ENCODE measurements at places on chromosomes 3 and 15.
A peak's percentile ranks its signal among the peaks of the same experiment; 100 is the strongest.

- peak; percentile 73 for DNase-seq
Observed at GRCh38 chr3:171753665-171754408, 56.4 kb downstream of the PLD1 start.

GRCh38 chr15:58611731-58612676 is 137.5 kb downstream of the ADAM10 start:
- DNase-seq, result no peak

DNA sequence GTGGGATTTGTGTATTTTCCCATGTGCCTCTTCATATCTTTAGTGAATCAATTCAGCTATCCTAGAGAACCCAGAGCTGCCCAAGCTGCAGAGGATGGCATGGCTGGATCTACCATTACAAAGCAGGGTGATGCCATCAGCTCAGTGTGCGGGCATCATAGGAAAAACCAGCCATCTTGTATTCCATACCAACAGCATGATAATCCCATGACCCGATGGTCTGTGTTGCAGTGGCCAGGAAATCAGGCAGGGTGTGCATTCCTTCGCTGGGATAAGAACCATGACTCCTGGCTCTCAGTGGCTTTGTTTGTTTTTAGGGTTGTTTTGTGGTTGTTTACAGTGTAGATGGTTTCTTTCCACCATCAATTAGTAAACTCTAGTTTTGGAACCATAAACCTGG is 36.0 kb downstream of the ARHGAP31 start:
- no peak for DNase-seq

DNA sequence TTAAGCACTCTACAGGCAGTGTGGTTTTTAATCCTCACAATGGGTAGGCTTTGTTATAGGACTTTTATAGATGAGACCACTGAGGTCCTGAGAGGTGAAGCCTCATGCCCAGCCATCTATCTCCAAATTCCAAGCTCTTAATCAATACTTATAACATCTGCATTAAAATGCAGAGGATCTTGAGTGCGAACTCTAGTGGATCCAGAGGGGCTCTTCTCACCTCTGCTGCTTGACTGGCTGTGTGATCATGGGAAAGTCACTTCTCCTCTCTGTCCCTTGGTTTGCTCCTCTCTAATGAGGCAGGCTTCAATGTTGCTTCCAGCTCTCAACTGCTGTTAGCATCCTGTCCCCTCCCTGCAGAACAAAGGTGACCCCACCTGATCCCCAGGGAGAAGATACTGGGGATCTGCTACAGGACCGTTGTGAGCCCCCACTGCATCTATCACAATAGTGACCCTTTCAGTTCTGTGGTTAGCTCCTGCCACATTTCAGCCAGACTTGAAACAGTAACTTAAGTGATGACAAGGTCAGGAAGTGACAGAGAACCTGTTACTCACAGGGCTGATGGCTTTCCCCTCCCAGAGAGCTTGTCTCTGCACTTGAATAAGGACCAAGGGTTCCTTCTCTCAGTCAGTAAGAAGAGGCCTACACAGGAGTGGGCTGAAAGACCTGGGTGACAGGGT is 1.3 kb downstream of the SLC27A2 start:
- DNase-seq, result no peak

DNA sequence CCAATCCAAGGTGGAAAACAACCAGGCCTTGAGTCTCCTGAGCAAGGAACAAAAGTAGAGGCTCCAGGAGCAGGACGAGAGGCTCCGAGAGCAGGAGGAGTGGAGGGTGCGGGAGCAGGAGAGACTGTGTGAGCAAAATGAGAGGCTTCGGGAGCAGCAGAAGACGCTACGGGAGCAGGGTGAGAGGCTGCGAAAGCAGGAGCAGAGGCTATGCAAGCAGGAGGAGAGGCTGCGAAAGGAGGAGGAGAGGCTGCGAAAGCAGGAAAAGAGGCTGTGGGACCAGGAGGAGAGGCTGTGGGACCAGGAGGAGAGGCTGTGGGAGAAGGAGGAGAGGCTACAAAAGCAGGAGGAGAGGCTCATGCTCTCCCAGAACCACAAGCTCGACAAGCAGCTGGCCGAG is 60.3 kb upstream of the UBE2Q2 start:
- DNase-seq, result no peak

DNA sequence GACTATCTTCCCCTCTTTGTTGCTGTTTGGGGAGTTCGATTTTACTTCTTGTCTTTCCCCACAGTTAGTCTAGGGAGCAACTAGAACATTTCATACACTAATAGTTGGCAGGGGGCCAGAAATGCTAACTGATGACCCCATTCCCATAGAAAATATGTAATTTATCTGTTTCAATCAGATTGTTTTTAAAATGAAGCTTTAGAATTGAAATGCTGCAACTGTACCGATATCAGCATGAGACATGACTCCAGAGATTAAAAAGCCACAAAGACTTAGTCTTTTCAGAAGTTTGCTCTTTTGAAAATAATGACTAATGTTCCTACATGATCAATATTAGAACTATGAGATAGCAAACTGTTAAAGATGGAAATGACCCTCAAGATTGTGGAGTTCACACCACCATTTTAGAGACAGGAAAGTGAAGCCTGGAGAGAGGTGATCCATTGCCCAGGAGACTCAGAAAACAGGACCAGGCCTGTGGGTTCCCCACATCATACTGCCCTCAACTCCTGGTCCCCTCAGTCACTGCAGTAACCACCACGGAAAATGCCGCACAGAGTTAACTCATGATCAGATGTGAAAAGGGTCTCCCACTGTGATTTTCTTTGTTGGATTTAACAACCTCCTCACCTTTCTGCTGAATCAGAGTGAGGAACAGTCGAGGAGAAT is 130.3 kb downstream of the CHDH start:
- DNase-seq, result peak; percentile 90

DNA sequence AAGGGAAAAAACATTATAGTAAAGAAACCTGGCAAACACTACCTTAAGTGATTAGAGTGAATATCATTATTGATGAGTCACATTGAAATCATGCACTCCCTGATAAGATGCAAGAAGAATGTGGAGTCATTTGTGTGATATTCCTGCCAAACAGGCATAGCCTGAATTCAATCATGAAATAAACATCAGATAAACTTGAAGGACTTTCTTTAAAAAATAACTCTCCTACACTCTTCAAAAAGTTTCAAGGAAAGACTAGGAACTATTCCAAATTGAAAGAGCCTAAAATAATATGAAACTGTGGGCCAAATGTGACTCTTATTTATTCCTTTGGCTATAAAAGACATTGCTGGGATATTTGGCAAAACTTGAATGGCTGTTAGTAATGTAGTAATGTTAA is 625.7 kb upstream of the LMCD1 start:
- DNase-seq, result no peak

GRCh38 chr15:75065467-75065850 is 42.1 kb downstream of the PPCDC start:
- DNase-seq, result peak; percentile 22

DNA sequence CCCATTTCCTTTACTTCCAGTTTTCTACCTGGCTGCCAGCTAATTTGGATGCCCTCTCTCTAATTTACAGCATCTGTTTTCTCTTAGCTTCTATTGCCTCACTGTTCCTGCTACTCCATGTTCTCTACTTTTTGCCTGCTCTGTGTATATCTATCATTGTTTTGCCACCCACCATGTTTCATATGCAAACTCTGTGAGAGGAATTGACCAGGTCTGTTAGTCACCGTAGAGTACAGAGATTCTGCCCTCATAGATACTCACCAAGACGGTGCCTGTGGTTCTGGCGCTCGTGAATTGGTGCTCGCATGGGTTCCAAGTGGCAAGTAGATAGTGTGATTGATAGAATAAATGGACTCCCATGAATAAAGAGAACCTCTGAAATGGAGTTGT is 288.8 kb downstream of the CNTN6 start:
- DNase-seq, result no peak

DNA sequence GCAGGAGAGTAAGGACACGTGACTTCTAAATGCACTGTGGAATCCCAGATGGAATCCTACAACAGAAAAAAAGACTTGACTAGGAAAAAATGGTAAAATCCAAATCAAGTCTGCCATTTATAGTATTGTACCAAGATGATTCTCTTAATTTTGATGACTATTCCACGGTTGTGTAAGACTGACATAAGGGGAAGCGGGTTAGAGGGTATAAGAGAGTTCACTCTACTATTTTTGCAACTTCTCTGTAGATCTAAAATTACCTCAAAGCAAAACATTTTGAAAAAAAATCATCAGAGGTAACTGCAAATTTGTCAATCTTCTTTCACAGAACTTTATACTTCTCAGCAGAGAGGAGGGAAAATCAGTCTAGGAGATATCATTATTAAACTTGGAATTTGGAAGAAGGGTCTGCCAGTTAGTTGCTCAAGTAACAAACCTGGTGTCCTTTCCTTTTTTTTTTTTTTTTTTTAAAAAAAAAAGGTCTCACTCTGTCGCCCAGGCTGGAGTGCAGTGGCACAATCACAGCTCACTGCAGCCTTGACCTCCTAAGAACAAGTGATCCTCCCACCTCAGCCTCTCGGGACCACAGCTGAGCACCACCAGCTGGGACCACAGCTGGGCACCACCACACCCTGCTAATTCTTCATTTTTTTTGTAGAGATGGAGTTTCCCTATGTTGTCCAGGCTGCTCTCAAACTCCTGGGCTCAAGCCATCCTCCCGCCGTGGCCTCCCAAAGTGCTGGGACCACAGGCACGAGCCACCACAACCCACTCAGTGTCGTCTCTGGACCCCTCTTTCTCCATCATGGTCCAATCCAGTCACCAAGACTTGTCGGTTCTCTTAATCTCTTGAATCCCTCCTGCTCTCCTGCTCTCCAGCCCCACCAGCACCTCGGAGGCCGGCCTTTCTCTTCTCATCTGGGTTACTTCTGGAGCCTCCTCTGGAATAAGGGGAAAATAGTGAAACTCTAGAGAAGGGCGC is 14.9 kb upstream of the HES1 start:
- no peak for DNase-seq

DNA sequence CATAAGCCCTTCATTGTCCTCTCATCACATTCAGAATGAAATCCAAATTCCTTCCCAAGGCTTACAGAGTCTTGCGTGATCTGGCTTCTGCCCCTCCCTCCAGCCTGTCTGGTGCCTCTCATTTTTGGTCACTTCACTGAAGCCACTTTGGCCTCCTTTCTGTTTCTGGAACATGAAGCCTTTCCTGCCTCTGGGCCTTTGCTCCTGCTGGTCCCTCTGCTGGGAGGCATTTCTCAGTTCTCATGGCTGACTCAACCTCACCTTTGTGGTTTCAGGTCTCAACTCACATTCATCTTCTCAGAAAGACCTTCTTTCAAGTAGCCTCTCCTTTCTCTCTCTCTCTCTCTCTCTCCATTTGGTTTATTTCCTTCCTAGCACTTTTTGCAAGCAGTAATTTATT is 43.9 kb upstream of the BHLHE40 start:
- DNase-seq, result no peak

DNA sequence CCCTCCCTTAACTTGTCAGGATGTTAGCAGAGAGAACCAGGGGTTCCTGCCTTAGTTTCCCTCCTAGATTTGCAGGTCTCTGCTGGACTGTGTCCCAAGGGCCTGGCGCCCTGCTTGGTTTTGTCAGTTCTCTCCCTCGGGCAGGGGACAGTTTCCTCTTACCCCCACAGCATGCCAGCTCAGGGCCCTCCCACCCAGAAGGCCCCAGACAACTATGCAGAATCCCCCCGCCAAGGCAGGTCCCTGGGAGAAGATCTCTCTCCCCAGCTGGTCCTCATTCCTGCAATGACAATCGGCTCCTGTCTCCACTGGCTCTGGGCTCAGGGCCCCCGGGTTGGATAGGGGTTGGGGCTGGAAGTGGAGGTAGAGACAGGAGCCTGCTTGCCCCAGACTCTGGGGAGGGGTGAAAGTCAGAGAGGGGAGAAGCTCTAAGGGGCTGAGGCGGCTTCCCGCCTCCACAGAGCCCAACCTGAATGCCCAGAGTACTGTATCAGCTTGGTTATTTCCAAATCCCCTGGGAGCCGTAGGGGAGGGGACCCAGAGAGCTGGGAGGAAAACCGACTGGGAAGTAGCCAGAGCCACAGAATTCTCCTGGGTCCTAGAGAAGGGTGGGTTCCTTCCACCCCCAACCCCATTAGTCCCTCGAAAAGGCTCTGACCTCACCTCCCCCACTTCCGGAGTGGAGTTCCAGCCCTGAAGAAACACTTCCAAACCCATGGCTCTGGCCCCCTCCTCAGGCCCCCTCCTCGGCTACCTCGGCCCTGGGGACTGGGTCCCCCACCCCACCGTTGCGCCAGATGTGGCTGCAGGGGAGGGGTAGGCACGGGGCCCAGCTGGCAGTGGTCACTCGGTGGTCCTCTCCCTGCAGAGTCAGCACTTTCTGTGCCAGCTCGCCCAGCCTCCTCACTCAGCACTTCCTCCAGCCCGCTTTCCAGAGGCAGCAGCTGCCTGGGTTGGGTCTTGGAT is 3.8 kb upstream of the LOXL1 start:
- peak; percentile 53 for DNase-seq

GRCh38 chr15:59917504-59918157 is 86.5 kb upstream of the FOXB1 start:
- peak; percentile 34 for DNase-seq

- no peak for DNase-seq
Observed at GRCh38 chr3:12472000-12472610, 12.2 kb upstream of the TSEN2 start.

DNA sequence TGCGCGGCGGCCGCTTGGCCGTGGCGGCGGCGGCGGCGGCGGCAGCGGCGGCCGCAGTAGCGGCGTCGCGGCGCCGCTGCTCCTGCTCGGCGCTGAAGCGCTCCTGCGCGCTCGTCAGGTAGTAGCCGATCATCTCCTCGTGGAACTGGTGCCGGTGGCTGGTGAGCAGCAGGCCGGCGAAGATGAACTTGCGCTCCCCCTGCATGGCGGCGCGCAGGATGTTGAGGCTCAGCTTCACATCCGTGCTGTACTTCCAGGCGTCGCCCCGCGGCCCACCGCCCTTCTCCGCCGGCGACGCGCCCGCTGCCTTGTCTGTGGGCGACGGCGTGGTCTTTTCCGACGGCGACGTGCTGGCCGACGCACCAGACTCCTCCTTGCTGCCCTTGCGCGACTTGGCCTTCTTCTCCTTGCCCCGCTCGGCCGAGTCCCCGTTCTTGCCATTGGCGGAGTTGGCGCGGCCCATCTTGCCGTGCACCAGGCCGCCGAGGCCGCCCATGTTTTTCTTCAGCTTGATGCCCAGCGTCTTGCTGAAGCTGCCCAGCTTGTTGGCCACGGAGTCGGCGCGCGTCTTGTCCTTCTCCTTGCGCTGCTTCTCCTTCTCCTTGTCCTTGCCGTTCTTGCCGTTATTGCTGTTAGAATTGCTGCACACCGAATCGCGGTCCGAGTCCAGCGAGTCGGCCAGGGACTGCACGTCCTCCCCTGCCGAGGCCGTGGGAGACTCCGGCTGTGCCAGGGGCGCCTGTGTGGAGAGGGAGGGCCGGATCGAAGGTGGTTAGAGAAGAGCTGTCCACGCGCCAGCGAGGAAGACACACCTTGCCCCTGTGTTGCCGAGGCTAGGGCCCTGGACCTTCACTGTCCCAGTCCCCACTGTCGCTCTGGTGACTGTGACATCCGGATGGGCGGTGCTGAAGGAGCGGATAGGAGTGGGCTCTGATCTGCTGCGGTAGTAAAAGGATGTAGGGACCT is 157.6 kb downstream of the KLF13 start:
- DNase-seq, result no peak

DNA sequence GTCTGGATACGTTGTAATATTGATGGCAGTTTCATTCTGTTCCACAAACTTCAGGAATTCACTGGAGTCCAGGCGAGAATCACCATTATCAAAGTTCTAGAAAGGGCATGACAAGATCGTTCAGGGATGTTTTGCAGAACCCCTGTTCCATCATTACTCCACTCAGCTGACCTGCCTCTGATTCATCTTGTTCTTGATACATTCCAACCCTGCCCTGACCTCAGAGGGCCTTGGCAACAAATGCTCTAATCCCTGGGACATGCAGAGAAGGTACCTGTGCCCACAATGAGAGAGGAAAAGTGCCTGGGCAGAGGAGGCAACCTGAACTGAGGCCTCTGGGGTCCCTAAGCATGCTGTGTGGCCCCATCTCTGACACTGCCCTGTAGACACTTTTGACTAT is 45.9 kb downstream of the FSTL1 start:
- peak; percentile 27 for DNase-seq
